IPS DF 19.7 (cell line): ENCODE measurements at places on chromosomes 12 and 14.

- no peak for DNase-seq
Measured at GRCh38 chr12:91007531-91008290, 2.9 kb upstream of the EPYC start.

- no peak for DNase-seq
Measured at GRCh38 chr14:43087666-43088065, 1419.4 kb downstream of the FSCB start.

DNA sequence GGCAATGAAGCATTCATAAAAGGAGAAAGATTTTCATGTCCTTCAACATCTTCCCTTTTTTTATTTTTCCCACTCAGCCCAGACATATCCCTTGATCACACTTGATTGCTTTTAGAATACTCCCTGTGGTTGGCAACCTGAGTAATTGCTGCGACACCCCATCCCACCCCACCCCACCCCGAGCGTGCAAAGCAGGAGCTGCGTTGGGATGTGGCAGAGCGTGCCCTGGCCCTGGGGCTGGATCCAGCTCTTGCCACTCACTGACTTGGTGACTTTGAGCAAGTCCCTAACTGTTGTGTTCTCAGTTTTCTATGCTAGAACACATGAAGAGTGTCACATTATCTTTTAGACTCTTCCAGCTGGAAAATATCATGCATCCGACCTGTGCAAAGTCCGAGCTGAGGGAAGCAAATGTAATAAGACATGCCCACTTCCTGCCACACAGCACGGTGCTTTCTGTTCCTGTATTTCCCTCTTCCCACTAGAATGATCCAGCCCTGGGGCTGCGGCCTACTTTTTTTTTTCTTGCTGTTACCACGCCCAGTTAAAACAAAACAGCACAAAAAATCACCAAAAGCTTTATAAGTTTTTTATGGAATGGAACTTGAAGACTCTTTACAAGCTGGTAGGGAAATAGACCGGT lies 4.0 kb downstream of the ASCL4 start:
- DNase-seq, result no peak

GRCh38 chr12:26121323-26122060 lies 3.3 kb downstream of the BHLHE41 start:
- no peak for DNase-seq

- DNase-seq, result no peak
Measured at GRCh38 chr14:69749956-69750355, 17.0 kb upstream of the SRSF5 start.

GRCh38 chr14:30218907-30219306 lies 291.3 kb upstream of the PRKD1 start:
- DNase-seq, result no peak

DNA sequence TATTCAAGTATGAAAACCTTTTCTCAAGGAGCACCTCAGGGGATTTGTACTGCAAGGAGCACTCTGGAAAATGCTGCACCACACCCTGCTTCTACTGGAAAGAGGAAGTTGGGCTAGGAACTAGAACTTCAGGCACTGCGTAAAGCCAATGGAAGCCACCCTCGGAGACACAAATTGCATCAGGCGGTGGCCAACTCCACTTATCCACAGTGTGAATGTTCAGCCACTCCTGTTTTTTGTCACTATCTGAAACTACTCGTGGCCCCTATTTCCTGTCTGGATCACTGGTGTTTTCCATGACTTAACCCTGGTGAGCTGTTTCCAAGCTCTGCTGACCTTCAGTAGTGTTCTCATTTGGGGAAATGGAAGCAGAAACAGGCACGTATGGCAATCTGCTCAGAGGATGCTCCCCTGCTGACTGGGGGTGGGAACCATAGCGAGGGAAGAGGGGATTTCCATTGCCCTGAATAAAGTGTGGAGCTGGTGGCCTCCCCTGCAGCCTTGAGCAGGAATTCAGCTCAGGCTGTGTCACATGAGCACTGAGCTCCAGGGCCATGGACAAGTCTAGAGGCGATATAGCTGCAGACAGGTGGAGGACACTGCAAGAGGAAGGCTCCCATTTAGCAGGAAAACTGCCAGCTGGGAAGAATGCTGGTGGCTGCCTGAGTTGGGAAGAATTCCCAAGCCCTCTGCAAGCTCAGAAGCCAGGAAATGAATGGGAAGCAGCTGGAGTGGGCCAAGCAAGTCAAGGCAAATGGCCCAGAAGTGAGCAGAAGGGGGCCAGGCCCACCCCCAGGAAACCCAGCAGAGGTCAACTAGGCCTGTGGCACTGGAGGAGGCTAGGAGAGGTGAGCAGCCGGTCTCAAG lies 50.5 kb upstream of the RAP1B start:
- DNase-seq, result no peak

GRCh38 chr14:35938770-35939169 lies 112.6 kb downstream of the BRMS1L start:
- no peak for DNase-seq

DNA sequence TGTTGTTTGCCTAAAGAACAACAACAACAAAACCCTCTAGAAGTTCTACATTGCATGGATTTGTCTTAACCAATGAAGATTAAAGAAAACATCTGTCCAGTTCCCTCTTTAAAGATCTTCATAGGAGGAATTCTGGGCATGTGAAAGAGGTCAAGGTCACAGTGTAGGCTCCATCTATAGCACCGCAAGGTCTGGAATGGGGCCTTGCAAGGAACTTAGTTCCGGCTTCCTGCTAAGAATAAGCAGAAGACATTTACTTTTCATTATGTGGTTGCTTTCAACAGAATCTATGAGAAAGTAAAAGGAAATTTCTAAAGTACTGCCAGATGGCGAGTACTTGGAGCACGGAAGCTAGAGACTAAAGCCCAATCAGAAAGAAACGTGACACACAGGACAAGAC lies 57.2 kb upstream of the GNPNAT1 start:
- no peak for DNase-seq

- DNase-seq, result no peak
Measured at GRCh38 chr14:92690171-92691011, 58.0 kb downstream of the LGMN start.

DNA sequence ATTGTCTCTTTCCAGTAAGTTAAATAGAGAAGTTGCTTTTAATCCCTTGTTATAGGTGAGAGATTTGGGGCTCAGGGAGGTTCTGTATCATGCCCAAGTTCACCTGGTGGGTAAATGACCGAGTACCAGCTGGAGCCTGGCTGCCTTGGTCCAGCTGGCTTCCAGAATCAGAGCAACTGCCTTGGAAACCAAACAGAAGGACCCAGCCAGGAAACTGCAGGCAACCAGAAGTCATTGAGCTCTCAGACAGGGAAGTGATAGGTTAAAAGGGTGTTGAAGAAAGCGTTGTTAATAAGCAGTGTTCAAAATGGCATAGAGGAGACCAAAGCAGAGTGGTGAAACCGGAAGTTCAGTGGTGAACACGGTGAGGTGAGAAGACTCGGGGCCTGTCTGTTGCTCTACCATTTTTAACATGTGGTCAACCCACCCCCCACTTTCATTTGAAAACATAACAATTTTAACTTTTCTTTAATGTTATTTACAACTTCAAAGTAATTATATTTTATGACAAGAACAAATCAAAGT lies 54.9 kb downstream of the PLEKHG7 start:
- no peak for DNase-seq

DNA sequence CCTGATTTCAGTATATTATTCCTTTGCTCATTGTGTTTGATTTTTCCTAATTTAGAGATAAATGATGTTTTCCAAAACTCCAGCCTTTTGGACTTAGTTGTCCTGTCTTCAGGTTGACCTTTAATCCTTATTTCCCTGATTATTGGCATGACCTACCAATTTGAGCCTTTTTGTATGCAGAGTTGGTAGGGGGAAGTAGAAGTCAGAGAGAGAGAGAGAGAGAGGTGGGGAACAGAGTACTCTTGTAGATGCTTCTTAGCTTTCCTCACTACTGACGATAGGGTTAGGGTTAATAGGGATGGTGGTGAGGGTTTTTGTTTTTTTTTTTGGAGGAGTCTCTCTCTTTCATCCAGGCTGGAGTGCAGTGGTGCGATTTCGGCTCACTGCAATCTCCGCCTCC lies 38.6 kb downstream of the TBC1D15 start:
- DNase-seq, result no peak
